ENCODE measurements at places on chromosomes 12 and 14.

DNA sequence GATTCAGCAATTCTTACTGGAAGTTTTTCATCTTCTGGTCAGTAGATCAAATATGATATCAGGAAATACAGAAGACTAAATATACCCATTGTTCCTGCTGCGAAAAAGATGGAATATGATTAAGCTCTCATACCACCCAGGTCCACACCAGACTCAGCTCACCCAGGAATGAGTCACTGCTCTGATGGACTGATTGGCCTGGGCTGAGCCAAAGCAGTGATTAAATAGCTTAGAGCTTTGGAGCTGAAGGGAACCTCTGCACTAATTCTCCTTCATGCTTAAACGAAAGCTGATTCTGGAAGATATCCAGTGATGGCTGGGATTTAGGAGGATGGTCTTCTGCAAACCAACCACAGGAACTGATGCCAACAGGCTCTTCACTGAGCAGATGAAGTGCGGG lies 62.0 kb upstream of the SYT1 start:
- DNase-seq, result no peak

DNA sequence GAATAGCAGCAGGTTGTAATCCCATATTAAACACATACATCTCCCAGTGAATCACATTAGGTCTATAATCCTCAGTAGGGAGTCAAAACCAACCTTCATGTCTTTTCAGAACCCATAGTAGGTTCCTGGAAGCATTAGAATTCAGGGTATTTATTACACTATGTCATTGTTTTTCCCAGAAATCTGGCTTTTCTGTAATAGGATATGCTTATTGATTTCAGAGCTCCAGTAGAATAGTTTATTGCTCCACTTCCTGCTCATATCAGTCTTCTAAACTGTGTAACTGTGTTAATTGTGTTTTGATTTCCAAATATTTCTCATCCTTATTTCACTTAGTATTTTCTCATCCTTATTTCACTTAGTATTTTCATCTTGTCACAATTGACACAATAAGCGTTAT lies 268.0 kb downstream of the CCDC59 start:
- DNase-seq, result no peak

DNA sequence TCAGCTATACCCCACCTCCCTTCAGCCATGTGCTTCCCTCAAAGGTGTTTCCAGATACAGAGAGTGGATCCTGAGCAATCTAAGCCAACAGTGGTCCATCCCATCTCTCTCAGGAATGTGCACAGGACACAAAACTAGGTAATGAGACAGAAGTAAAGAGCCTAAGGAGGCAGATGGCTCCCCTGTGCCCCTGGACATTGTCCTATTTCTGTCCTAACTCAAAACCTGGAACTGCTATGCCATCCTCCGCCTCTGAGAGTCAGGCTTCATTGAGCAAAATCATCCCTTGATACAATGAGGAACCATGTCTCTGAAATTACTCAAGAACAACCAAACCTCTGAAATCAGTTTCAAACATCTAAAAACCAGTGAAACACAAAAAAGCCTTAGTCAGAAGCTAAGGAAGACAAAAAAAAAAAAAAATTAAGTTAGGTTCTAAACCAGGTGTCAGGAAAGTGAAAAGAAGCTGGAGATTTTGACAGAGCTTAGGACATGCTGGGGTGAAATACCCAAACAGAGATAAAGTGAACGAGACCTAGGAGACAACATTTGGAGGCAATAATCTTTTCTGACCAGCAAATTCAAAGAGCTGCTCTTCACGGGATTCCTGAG lies 200.3 kb upstream of the PLEKHG7 start:
- DNase-seq, result no peak

GRCh38 chr12:106648736-106649135 lies 65.9 kb downstream of the RFX4 start:
- no peak for DNase-seq

- no peak for DNase-seq
Observed at GRCh38 chr12:58918469-58918844, 1.8 kb downstream of the LRIG3 start.

- DNase-seq, result no peak
Observed at GRCh38 chr14:35351897-35352273, 52.7 kb downstream of the NFKBIA start.
